Fibroblast of skin of left biceps (primary cell): ENCODE measurements at places on chromosomes 4 and X.

DNA sequence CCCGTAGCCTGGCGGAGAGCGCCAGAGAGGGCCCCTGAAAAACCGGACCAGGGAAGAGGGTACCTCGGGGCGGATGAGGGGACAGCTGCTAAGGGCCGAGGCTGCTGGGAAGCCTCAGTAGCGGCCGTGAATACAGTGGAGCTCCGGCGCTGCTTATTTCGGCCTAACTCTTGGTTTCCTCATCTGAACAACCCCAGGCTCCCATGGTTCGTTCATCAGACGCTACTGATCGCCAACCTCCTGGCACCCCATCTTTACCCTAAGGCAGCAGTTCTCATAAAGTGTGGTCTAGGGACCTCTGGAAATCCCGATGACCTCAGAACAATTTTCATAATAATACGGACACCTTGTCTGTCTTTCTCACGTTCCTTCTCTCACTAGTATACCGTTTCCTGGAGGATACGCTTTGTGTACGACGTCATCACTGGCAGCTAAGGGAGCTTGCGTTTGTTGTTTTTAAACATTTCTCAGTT is 645 bp upstream of the RAB28 start:
- no peak for DNase-seq

DNA sequence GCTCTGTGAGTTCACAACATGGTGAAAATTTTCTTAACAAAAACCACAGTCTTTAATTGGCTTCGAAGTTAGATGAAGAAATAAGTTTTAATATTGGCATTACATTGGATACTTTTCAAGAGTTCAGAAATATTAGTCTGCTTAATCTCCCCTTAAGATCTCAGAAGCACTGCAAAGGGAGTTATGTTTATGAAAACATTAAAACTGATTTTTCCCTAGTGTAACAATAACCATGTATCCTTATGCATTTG is 1.5 kb downstream of the SETD7 start:
- DNase-seq: no peak

- DNase-seq: no peak
Observed at GRCh38 chr4:15078682-15079642, 76.7 kb downstream of the CPEB2 start.

- no peak for DNase-seq
Observed at GRCh38 chr4:153084224-153084979, 119.8 kb upstream of the TRIM2 start.

GRCh38 chr4:139872274-139872673 is 206.7 kb downstream of the MGST2 start:
- peak; percentile 79 for DNase-seq

DNA sequence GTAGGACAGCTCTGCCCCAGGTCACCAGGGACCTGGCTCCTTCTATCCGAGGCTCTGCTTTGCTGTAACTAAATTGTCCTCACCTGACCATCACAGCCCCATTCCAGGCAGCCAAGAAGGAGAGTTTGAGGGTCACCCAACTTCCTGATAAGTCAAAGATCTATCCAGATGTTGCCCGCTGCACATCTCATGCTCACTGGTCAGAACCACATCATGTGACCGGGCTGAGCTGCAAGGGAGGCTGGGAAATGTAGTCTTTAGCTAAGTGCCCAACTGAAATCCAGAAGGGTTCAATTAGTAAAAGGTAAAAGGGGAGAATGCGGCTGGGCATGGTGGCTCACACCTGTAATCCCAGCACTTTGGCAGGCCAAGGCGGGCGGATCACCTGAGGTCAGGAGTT is 18.4 kb downstream of the HMX1 start:
- DNase-seq: no peak

- no peak for DNase-seq
Observed at GRCh38 chrX:77786365-77786680, 307 bp upstream of the ATRX start.

GRCh38 chrX:13579661-13580060 is 10.3 kb downstream of the EGFL6 start:
- DNase-seq: no peak

- no peak for DNase-seq
Observed at GRCh38 chrX:47707031-47707780, 48.2 kb upstream of the UXT start.

- DNase-seq: no peak
Observed at GRCh38 chr4:128583753-128584712, 225.5 kb upstream of the JADE1 start.

DNA sequence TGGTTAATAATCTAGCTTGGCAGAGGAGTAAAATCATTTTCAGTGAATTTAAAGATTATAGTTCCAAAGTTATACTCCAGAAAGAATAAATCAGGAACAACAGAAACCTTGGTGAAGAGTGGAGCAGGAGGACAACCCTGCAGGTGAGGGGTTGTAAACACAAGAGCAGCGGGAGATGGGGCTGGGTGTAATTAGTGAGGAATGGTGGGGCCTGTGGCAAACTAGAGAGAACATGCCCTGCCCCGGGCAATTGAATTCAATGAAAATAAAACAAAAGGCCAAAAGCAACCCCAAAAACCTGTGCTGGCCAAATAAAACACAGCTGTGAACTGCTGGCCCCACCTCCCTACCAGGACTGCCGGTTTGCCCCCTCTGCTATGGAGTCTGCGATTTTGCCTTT is 325.2 kb downstream of the NR3C2 start:
- no peak for DNase-seq

GRCh38 chr4:172404676-172405075 is 591.5 kb downstream of the GALNTL6 start:
- no peak for DNase-seq

DNA sequence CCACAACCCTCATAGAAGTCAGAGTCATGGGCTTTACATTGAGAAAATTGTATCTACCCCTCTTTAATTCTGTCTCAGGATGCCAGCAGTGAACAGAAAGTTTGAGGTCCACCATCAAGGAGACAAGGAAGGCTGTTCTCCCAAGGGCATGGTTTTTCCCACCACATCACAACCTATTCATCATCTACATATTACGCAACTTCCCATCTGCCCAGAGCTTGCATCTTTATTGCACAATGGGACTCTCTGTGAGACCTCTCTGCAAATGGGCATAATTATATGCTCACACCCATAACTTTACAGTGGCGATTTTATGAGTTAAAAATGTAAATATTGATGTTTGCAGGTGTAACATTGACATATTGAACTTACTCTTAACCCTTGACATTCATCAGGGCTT is 38.9 kb downstream of the PAGE2 start:
- DNase-seq: no peak

DNA sequence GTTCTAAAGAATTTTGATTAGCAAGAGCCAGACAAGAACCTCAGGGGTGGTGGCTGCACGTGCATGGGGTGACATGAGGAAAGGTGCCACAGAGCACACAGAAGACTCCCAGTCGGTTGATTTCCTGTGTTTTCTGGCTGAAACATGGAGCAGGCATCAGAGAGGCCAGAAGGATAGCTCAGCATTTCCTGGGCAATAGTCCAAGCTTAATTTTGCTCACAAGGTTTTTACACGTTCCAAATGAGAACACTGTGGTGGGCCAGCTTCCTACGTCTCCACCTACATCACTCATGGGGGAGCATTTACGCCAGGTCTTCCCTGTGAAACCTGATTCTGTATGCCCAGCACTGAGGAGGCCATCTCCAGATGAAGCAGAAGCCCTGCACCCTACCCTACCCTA is 212.5 kb upstream of the CLNK start:
- no peak for DNase-seq

DNA sequence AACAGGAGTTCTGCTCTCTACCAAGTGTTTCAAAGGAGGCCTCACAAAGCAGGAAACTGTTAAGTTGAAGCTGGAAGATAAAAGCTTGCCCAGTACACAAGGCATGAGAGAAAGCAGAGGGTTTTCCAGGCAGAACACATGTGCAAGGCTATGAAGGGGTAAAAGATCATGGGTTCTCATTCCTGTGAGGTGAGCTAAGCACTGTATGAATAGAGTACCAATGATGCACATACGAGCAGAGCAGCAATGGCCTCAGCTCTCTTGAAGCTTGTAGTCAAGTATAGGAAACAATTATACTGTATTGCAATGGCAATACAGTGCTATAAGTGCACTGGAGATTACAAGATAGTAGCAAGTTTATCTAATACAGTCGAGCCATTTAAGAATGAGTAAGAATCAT is 18.0 kb downstream of the TTC29 start:
- no peak for DNase-seq

DNA sequence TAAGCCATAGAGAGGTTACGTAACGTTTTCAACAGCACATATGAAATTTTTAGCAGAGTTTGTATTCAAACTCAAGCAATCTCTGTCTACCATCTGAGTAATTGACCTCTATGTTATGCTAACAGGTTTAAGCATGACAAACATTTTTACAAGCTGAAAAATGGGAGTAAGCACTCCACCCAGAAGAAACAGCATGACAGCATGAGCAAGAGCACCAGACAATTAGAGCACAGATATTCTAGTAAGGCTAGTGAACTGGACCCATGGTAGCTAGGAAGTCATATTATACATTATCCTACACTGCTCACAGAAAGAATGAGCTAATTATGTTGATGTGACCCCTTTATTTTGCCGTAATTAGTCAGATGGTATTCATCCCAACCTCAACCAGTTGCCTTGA is 200.5 kb downstream of the PABPC4L start:
- no peak for DNase-seq

DNA sequence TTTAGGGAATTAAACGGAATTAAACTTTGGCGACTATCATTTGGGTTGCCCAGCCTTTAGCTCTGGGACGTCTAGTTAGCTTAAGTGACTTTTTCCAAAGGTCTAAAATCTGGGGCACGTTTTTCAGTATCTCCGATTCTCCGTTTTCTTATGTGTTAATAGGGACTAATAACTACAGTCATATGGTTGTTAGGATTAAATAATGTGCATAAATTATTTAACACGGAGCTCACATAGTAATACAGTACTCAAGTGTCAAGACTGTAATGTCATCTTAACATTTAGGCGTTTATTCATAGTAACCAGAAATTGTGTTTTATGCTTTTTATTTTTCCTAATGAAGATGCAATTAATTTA is 466 bp upstream of the CCNA2 start:
- DNase-seq: no peak

GRCh38 chrX:47850901-47851300 is 14.2 kb downstream of the ZNF81 start:
- no peak for DNase-seq

- no peak for DNase-seq
Observed at GRCh38 chrX:41258871-41259270, 75.1 kb upstream of the DDX3X start.

DNA sequence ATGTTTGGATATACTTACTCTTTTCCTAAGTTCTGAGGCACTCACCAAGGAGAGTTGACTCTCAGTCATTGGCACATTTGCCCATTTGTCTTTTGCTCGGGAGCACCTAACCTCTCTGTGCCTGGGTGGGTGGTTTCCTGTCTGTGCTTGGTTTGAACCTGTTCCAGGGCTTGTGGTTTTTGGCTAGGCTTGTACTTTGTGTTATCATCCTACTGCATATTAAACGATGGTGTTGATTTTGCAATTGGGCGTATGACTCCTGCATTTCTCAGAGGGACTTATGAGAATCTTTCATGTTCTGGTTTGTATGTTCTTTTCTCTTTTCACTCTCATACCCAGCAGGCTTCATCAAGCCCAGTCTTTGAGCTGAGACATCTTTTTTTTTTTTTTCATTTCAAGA is 161.7 kb downstream of the BTC start:
- peak; percentile 45 for DNase-seq

DNA sequence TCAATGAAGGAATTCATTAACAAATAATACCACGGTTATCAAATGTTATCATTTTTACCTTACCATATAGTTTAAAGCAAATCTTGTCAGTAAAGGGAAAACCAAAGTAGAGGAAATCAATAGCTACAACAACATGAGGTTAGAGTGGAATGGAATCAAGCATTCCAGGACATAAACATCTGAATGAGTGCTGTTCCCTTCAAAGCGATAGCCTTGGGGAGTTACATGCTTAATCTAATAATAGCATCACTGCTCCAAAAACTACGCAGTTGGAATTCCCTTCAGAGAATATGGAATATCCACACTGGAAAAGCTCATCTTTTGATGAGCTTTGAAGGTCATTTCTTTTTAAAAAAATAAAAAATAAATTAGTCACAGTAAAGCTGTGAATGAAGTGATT is 31.2 kb downstream of the PDE5A start:
- DNase-seq: no peak

GRCh38 chr4:8708401-8709021 is 115.9 kb downstream of the CPZ start:
- DNase-seq: no peak

DNA sequence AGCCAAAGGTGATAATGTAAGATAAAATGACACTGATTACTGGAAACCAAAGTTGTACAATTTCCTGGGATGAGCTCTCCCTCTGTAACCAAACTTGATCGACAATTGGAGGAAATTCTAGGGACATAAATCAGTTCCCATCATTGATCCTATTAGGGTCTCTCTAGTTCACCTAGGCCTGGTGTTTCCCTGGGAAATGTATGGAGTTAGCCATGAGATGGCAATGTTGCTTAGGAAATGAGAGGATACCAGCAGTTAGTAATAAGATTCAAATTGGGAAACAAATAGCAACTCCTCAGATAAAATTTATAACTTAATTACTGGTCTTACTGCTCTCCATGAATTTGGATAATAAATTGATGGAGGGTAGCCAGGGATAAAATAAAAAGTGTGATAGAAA is 52.2 kb downstream of the SPATA18 start:
- no peak for DNase-seq

DNA sequence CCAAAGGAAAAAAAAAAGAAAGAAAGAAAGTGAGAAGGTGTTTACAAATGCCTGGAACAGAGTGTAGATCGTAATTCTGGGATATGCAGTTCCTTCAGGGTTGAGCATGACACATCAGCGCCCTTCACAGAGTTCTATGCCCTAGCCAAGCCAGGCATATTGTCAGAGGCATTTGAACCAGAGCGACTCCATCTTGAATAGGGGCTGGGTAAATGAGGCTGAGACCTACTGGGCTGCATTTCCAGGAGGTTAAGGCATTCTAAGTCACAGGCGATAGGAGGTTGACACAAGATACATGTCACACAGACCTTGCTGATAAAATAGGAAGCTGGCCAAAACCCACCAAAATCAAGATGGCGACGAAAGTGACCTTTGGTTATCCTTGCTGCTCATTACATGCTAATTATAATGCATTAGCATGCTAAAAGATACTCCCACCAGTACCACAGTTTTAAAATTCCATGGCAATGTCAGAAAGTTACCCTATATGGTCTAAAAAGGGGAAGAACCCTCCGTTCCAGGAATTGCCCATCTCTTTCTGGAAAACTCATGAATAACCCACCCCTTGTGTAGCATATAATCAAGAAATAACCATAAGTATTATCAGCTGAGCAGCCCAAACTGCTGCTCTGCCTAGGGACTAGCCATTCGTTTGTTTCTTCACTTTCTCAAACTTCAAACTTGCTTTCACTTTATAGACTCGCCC is 23.5 kb upstream of the LRBA start:
- DNase-seq: no peak
